Activated T-helper 9 cell treated with anti-CD3 and anti-CD28 coated beads, Interleukin-2, amount 50 U/mL, for 16 hours (primary cell): ENCODE measurements at places on chromosomes 6 and 20.

GRCh38 chr6:93523365-93523764 is 104.0 kb upstream of the EPHA7 start:
- DNase-seq = no peak

DNA sequence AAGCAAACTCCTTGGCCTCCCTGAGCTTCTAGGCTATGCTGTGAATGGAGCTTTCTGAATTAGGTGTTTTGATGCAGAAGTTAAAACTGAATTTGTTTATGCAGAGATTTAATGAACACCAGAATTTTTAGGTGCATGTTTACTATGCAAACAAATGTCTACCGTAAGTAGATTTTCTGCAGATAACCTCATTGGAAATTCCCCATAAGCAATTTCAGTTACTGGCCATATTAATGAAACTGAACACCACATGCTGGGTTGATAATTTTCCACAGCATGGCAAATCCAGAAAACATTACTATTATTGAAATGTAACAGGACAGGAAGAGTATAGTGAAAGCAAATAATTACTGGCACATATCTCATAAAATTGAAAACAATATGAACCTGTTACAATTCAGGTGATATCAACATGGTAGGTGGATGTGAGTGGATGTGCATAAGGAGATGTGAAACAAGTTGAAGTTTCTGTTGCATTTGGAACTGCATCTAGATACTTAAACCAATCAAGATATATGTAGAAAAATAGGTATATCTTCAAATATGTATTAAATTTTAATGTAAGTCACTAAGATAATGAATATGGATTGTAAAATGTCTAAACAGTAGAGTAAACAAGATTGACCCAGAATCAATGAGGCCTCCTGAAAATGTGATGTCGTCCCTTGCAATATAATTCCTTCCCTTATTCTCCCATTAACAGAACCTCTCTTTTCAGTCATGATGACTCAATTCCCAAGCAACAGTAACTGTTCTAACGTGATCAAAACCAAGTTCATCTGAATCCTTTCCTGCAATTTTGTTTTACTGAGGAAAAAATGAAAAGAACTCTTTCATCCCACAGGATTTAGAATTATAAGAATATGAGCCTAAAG is 11.0 kb downstream of the PTCHD4 start:
- no peak for DNase-seq

- DNase-seq = no peak
Measured at GRCh38 chr20:17647391-17648314, 34.4 kb downstream of the RRBP1 start.

GRCh38 chr6:152918991-152919390 is 63.9 kb downstream of the FBXO5 start:
- DNase-seq = no peak

DNA sequence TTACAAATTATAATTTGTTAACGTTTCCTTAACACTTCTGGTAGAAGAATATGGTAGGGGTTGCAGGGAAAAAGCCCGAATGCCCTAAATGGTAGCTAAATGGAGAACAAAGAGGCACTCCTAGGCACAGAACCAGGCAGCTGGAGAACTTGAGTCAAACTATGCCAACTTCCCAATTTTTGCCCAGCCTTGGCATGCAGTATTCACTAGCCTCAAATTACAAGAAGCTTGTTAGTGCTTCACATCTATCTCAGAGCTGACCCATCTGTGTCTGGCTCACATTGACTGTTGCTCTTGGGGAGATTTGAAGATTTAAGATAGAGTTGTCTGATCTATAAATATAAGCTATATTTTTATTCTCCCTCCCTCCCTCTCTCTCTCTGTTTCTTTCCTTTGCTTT is 19.4 kb upstream of the LRFN2 start:
- no peak for DNase-seq

DNA sequence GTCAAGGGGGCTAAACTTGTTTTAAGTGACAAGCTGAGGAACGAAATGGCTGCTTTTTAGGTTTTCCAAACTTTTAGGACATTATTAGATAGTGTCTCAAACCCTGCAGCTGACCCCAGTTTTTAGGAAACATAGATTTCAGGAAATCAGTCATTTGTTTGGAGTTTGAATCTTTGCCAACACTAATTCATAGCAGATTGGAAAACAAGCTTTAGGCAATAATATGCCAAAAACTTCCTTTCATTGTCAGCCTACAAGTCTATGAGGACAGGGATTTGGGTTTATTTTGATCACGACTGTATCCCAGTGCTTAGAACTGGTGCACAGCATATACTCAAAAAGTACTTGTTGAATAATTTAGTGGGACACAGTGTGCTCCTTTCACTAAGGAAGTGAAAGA is 123.2 kb downstream of the TINAG start:
- DNase-seq = no peak

GRCh38 chr6:151379933-151380847 is 11.2 kb downstream of the ZBTB2 start:
- DNase-seq = no peak
